NCI-H345 (cell line): ENCODE measurements at places on chromosomes 6 and 20.

GRCh38 chr20:10134176-10134575, 84.5 kb upstream of the SNAP25 start:
- no peak for DNase-seq

DNA sequence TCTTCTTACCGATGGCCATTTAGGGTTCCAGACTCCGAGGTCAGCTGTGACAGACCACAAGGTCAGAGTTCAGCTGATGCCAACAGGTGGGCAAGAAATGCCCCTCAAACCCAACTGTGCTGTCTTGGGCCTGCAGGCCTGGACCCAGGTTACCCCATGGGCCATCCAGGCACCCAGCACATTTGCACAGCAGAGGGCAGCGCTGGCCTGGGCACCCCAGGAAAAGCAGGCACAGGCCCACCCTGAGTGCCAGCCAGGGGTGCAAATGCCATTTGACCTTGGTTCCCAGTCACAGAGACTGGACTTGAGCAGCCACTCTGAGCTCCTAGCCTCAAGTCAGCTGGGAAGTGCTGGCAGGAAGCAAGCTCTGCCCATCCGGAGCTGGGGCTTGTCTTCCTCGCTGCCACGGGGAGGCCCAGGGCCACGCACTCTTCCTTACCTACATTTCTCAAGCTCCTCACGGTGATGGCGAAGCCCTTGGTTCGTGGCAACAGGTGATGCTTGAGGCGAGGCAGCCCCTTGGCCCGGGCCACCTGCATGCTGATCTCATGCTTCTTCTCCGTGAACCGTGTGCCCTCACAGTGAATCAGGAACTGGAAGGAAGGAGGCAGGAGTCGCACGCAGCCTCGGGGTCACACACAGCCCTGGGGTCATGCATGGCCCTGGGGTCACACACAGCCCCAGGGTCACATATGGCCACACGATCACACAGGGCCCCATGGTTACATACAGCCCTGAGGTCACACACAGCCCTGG, 120.8 kb downstream of the AGPAT4 start:
- peak; percentile 5 for DNase-seq

- no peak for DNase-seq
Observed at GRCh38 chr20:49938173-49939163, 2.3 kb downstream of the RNF114 start.

DNA sequence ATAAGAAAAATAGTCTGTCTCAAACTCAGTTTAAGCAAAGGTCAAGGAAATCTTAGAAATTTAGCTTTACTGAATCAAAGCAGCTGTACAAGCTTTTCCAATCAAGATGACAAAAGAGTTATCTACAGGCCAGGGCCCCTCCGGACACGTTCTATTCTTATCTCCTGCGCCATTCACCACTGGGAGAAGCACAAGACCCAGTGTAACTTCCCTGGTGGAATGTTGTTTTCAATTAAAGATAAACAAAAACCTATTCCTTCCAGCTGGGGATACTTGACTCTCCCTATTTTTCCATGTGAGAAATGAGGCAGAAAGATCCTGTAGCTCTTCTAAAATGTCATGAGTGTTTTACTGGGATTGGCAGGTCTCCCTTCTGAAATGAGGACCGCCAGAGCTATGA, 123.3 kb downstream of the TBX18 start:
- no peak for DNase-seq

- peak; percentile 63 for DNase-seq
Observed at GRCh38 chr6:87574237-87574804, 15.5 kb downstream of the RARS2 start.

GRCh38 chr6:35391240-35391968, 49.0 kb downstream of the PPARD start:
- DNase-seq = no peak

DNA sequence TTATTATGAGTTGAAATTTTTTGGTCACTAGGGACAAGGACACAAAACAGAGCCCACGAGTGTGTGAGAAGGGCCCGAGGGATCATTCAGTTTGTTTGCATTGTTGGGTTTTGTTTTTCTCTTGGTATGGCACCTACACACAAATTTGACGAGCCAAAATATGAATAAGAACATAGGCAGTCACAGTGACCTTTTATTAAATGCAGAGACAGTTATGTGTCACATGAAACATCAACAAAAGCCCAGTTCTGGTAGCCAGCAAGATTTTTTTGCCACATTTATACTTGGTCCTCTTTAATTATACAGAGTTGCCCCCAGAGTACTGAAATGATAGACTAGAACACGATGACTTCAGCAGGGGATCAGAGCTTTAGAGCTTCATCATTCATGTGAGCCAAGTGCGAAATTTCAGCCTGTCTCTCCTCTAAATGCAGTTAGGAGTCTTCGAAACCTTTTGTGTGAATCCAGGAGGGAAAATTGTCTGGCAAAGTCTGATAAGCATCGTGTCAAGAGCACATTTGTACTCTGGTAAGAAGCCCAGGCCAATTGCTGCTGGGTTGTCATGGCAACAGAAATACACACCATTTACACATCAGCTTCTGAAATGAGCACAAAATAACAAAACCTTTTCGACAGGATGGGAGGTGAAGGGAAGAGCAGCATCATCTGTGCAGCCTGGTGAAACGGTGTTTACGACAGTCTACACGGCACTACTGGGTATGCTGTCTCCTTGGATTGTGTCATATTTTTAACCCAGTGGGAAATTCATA, 79.2 kb upstream of the RIPOR2 start:
- no peak for DNase-seq

DNA sequence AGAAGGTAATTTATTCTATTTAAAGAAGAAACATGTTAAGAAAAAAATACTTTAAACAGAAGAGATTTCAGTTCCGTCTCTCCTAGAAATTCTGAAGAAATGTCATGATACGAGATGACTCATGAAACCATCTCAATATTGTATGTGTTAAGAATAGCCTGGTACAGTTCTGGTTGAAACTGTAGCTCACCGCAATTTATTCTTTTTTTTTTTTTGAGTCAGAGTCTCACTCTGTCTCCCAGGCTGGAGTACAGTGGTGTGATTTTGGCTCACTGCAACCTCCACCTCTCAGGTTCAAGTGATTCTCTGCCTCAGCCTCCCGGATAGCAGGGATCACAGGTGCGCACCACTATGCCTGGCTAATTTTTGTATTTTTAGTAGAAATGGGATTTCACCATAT, 103.3 kb downstream of the ARHGAP18 start:
- no peak for DNase-seq

GRCh38 chr6:102197211-102197610, 803.7 kb downstream of the GRIK2 start:
- no peak for DNase-seq

- no peak for DNase-seq
Observed at GRCh38 chr6:45483501-45483900, 105.8 kb upstream of the SUPT3H start.

GRCh38 chr20:36490191-36490590, 51.1 kb upstream of the MYL9 start:
- no peak for DNase-seq

DNA sequence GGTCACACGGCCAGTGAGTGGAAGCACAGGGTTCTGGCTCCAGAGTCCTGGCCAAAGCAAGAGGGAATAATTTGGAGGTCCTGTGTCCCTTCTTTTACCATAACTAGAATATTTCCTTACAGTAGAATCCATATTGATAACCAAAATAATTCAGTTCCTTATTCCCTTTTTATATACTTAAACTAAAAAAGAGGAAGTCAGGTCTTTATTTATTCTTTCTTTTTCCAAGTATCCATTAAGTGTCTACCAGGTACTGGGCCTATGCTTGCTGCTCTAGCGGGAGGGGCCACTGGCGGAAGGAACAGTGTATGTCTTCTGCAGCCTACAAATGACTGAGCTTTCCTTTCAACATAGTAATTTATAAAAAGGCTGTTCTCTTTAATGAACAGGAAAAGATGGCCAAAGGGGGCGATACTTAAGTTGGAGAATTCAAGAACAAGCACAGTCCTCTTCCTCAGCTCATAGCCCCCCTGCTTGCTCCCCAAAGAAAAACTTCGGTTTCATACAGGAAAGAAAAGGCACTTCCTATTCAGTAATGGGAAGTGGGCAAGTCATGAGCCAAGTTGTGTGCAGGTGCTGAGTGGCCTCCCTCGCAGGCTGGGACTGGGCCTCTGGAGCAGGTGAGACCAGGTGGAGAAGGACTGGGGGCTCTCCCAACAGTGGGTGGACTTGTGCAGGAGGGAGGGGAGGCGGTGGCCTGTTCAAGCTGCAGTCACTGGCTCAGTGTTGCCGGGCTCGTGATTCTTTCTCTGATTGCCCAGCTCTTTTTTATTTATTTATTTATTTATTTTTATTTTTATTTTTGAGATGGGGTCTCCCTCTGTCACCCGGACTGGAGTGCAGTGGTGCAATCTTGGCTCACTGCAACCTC, 110.9 kb downstream of the ARMC2 start:
- no peak for DNase-seq

DNA sequence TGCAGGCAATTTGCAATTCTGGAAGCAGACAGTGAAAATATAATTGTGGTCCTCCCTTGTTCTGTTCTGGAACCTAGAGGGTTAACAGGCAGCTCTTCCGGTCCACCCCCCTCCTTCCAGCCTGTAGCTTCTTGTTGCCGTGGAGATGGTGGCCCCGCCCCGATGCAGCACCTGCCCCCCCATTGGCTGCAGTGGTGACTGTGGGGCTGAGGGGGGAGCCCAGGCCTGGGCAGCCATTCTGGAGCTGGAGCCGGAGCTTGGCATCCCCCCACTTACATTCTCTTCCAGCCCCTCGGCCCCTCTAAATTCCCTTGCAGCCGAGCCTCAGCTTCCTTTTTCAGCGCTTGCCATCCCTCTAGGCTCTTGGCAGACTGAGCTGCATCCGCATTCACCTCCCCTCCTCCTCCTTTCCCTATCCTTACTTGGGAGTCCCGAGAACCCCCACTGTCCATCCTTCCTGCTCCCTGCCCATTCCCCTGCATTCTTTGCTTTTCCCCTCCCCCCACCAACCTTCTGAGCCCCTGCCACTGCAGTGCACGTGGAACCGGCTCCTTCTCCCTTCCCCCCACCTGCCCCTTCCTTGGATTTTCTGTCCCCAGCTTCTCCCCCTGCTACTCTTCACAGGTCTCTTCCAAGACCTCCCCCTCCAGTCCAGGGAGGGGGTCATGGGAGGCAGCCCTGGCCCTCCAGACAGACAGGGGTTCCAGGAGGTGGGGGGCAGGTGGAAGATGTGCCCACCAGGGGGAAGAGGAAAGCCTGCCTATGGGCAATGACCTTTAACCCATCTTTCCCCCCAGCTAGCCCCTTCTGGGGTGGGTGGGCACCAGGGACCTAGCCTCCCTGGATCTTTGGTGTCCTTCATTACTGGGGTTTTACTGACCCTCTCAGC, 11.4 kb downstream of the SYNGAP1 start:
- DNase-seq = peak; percentile 63

DNA sequence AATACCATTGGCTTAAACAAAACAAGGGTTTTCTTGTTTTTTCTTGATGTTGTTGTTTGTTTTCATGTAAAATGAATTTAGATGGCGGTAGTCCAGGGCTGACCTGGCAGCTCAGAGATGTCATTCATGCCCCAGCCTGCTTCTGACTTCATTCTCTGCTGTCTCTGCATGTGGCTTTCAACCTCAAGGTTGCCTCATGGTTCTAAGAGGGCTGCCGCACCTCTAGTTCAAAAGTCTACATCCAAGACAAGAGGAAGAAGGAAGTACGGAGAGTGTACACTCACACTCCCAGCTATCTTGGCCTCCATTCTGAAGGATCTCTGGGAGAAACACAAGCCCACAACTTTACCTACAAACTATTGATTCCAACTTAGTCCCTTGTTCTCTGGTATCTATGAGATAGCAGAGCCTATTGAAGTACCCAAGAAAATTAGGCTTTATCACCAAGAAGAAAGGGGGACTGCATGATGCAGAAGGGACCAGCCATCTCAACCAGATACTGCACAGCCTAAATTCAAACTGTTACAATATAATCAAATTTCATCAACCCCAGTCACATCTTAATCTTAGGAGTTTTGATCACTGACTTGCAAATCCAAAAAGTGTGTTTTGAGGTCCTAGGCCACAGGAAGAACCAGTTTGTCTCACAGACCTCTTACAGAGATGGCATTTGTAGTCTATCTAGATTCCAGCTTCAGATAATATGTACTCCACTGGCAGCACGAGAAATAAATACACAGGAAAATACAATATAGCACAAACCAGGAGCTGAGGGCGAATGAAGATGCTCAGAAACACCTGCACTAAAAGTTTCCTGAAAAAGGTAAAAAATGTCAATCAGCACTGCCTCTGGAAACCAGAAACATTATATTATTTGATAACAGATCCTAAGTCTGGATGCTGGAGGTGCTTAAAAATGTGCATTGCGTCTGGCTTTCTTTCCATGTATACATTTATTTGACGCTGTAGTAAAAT, 866 bp upstream of the BTN3A3 start:
- no peak for DNase-seq

DNA sequence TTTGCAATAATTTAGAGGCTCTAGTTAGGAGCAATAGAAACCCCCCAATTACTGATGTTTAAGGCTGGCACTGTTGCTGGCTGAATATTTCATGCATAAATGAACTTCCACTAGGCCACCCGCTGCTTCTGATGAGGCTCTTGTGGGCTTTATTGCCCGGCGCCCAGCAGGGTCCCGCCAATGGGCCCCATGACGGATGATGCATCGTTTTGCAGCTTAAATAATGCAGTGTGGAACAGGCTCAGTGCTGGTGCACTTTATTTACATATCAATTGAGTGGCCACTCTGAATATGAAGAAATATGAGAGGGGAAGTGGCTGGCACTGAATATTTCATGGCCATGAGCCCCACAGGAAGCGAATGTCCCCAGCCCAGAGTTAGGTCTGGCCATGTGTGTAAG, 155.3 kb upstream of the MAFB start:
- peak; percentile 33 for DNase-seq

- no peak for DNase-seq
Observed at GRCh38 chr20:44028868-44029847, 114.5 kb downstream of the TOX2 start.

GRCh38 chr20:46308258-46309157, at the start of gene CDH22:
Gene CDH22, minus strand, starts transcription at chr20:46308498. Its CDS starts 57,204 bp downstream, at chr20:46251294.
- peak; percentile 93 for DNase-seq

DNA sequence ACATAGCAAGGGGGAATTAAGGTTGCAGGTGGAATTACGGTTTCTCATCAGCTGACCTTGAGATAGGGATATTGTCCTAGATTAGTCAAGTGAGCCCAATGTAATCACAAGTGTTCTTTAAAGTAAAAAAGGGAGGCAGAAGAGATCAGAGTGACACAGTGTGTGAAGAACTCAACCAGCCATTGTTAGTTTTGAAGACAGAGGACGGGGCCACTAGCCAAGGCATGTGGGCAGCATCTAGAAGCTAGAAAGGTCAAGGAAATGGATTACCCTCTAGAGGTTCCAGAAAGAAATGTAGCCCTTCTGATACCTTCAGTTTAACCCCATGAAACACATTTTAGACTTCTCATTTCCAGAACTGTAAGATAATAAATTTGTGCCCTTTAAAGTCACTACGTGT, 18.5 kb upstream of the TSPYL1 start:
- no peak for DNase-seq

- DNase-seq = no peak
Observed at GRCh38 chr6:130677312-130677711, 149.9 kb upstream of the SMLR1 start.
